ENCODE measurements at places on chromosomes 13 and 19.

GRCh38 chr19:35557539-35558399 is 5.7 kb downstream of the ATP4A start:
- DNase-seq = no peak

DNA sequence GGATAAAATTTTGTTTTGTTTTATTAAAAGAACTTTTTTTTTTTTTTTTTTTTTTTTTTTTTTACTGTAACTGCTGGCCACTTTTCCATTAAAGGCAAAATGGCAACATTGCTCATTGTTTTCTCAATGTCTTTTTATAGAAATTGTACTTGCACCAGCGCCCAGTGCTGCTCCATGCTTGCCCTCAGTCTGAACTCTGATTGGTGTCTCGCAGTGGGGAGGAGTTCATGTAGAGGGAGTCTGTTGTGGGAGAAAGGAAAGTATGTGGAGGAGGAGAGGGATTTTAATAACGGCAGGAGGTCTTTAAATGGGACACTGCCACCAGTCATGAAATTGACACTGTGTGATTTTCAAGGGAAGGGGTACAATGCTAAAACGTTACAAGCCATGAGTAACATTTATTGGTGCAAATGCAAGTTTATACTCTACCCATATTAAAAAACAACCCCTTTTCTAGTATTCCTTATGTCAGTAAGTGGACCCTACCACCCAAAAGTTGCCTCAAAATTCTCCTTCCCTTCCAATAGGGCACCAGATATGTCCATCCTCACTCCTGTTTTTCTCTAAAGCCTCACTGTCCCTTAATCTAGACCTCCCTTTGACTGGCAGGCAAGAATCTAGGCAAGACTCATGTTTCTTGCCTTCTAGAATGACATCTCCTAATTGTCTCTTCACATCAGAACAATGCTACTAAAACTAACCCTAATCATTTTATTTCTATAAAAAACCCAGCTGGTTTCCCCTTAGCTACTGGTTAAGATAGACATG is 3.2 kb downstream of the RASL11A start:
- DNase-seq = no peak

DNA sequence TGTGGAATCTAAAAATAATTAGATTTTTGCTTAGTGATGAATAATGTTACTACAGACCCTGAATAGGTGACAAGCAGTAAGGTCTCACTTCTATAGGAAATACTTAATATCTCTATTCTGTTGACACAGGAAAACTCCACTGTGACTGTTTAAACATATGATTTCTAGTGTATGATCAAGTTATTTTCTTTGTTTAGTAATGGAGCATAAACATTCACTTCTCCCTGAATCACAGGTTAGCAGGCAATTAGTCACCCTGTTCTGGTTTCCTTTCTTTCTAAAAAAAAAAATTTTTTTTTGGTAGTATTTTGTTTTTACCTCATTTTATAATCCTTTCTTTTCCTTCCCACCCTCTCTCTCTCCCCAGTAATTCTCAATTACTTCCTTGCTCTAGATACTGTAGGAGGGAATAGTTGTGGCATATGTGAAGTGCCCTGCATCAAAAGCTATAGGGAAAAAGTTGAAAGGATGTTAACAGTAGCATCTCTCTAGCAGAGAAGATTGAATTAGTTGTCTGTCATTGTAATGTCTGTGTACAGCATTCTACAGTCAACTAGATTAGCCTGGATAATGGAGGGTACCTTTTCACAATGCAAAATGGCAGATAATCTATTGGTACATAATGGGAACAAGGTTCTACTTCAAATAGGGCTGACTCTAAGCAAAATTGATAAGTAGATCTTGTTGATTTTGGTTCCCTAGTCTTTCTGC is 3.5 kb downstream of the HS6ST3 start:
- DNase-seq = no peak

DNA sequence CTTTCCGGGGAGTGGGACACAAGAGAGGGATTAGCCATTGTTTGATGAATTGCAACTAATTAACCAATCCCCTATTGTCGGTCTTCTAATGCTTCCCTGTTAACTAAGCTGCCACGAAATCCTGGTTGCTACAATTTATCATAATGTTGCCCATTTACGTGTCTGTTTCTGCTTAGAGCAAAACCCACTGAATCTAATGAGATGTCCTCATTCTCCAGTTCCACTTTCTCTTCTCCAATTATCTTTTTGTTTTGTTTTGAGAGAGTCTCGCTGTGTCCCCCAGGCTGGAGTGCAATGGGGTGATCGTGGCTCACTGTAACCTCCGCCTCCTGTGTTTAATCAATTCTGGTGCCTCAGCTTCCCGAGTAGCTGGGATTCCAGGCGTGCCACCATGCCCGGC is 5.2 kb upstream of the DPP9 start:
- DNase-seq = no peak

- DNase-seq = no peak
These were observed 38.2 kb downstream of the RFXAP start for GRCh38 chr13:36857253-36857652.

- no peak for DNase-seq
These were observed 6.2 kb downstream of the MYO1F start for GRCh38 chr19:8571006-8571411.

DNA sequence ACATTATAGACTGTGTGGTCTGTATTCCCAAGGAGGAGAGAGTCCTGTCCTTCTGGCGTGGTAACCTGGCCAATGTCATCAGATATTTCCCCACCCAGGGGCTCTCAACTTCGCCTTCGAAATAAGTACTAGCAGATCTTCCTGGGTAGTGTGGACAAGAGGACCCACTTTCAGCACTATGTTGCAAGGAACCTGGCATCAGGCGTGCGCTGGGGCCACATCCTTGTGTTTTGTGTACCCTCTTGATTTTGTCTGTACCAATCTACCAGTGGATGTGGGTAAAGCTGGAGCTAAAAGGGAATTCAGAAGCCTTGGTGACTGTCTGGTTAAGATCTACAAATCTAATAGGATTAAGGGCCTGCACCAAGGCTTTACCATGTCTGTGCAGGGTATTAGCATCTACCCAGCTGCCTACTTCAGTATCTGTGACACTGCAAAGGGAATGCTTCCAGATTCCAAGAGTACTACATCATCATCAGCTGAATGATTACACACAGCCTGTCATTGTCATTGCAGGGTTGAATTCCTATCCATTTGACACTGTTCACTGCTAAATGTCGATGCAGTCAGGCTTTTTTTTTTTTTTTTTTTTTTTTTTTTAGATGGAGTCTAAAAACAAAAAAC is 148.0 kb downstream of the PRR20E start:
- DNase-seq = no peak

DNA sequence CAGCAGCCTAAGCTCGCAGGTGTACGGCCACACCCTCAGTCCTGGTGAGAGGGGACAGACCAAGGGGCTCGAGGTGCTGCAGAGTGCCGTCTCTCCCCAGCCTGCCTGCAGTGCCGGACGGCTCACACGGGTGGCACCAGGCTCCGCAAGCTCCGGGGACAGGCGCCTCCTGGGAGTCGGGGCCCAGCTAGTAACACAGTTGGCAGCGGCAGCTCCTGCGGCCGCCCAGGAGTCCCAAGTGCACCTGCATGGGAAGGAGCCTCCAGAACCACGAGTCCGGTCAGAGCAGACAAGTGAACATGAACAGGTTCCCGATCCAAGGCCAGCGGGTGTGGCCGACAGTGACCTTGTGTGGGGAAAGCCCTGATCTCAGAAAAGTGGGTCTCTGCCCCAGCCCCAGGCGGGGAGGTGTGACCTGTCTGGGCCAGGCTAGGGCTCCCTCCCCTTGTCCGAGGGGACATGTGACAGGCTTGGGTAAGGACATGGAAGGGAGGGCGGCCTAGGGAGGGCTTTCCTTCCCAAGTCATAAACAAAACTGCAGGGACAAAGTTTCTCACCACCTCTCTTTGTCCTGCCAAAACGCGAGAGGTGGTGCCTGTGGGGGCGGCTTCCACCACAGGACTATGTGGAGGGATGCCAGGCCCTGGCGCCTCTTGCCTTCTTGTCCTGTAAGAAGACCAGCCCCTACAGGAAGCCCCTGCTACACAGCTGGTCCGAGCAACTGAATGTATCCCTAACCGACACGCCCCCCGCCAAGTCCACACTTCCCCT is 46.5 kb downstream of the MLLT1 start:
- no peak for DNase-seq

- DNase-seq = no peak
These were observed 721 bp downstream of the MED25 start for GRCh38 chr19:49818649-49819370.

GRCh38 chr19:56884441-56884840 is 43.9 kb upstream of the PEG3 start:
- no peak for DNase-seq

- DNase-seq = no peak
These were observed 850.9 kb upstream of the PCDH9 start for GRCh38 chr13:68081061-68081460.

GRCh38 chr19:45939792-45940514 is 25.4 kb upstream of the NANOS2 start:
- DNase-seq = no peak

- DNase-seq = no peak
These were observed 2.2 kb upstream of the KCNC3 start for GRCh38 chr19:50331221-50331993.

DNA sequence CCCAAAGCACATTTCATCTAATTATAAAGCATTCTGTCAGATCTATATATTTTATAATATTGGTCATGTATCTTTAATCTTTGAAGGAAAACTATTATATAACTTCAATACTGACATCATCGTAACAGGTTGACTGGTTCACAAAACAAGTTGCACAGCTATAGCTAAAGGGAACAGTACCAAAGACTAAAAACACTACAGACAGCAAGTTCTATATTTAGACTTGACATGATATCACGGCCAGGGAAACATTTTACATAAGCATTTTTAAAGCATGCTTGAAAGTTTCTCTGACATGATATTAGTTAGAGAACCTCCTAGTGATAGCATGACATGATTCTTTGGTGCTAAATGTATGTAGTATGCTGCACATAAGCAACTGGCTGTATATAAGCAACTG is 182.5 kb downstream of the NDFIP2 start:
- DNase-seq = no peak

DNA sequence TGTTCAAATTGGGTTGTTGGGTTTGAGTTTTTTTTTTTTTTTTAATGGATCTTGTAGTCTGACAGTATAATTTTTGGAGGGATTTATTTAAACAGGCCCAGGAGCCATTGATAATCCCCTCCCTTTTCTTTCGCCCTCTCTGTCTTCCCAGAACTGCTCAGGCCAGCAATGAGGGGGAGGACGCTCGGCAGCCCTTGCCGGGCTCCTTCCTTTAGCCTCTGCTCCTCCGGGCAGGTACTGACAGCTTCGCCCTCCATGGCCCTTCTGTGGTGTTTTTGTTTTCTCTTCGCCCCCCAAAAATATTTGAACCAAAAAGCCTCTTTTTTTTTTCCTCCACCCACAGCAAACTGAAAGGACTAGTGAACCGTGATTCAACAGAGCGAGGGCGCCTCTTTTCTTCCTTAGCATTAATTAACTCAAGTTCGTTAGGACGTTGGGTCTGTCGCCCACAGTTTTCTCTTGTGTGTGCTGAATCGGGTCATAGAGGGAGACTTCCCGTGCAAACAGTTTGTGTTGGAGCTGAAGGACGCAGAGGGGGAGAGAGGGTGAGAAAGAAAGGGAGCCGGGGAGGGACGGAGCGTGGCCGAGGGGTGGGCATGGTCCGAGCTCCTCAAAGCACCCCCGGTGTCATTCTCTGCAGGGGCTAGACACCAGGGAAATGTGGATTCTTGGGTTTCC is 21.5 kb downstream of the NFIX start:
- DNase-seq = no peak

DNA sequence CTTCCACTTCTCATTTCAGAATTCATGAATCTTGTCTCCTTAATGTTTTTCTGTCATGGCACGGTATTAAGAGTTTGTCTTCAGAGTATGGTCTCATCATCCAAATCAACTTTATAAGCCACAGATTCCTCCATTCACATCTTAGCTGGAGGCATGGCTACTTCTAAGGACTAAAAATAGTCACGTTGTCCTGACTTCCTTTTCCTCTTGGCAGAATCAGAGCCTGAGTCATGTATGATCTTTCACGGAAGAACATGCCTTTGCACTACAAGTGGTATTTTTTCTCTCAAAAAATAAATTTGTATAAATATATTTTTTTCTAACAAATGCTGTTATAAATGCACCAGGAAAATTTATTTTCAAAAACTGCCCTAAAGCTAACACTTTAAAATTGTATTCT is 71.4 kb downstream of the ALOX5AP start:
- DNase-seq = no peak

- no peak for DNase-seq
These were observed 39.3 kb downstream of the MBNL2 start for GRCh38 chr13:97261254-97262005.

DNA sequence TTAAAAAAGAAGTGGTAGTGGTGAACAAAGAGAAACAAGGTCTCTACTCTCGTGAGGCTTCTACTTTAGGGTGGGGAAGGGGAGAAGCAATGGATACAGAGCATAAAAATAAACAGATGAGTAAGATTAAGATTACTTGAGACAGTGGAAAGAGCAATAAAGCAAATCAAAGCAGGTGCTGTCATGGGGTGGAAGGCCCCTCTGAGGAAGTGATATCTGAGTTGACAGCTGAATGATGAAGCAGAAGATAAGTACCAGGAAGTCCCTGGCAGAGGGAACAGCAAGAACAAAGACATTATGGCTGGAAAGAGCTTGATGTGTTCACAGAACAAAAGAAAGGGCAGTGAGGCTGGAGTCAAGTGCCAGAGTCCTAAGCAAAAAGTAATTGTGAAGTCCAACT is 221.8 kb downstream of the ENOX1 start:
- no peak for DNase-seq

DNA sequence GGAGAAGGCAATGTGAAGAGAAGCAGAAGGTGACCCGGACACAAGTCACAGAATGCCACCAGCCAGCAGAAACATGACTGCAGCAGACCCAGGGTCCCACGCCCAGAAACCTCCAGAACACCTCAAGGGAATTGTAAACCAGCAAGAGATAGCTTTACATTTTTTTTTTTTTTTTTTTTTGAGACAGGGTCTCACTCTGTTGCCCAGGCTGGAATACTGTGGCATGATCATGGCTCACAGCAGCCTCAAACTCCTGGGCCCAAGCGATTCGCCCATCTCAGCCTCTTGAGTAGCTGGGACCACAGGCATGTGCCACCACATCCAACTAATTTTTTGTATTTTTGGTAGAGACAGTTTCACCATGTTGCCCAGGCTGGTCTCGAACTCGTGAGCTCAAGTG is 10.5 kb upstream of the CEACAM20 start:
- no peak for DNase-seq

- DNase-seq = no peak
These were observed 25.4 kb downstream of the PCDH9 start for GRCh38 chr13:67204764-67205163.

GRCh38 chr19:17719730-17720400 is 585 bp downstream of the MAP1S start:
- DNase-seq = no peak
